ENCODE measurements at places on chromosomes 16 and 17. TPM values are rescaled to one million over a fixed set of nuclear protein-coding genes. Genes with fewer than 3 reads are reported as not detected.
A peak's percentile ranks its signal among the peaks of the same experiment; 100 is the strongest.

- H3K27ac ChIP-seq: no peak overlapping the region
- no peaks in the 10 kb centered on the region for H3K27me3 ChIP-seq
- DNase-seq: no peak
These were observed 18.3 kb downstream of the TEKT3 start for GRCh38 chr17:15323131-15323530.

DNA sequence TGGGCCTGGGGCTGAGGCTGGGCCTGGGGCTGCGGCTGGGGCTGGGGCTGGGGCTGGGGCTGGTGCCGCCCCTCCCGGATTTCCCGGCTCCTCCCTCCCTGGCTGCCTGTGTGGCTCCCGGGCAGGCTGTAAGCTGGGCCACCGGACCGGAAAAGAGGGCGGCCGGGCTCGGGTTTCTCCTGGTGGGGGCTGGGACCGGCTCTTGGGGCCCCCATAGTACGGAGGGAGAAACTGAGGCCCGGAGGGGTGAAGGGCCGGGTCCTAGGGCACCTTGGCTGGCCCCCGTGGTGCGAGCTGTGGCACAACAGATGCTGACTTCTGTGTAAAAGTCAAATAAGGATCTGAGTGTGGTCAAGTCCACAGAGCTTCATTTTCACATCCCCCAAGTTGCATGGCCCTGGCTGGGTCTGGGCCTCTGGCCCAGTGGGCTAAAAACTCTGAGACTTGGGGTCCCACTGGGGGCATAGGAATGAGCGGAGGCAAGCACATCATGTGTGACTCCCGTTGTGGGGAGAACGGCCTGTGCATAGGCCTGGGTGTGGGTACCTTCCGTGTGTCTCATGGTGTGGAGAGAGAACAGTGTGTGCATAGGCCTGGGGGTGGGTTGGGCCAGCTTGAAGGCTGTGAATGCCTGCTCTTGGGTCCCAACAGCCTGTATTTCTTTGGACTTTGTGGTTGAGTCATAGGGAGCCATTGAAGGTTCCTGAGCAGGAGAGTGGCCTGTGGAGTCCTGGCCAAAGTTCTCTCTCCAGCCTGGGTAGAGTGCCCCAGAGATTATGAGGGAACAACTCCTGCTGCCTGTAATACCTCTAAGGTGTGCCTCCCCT is 123.9 kb upstream of the CIBAR2 start:
- H3K4me3 ChIP-seq: peak overlapping the region; percentile 47
- DNase-seq: peak; percentile 79

- H3K36me3 ChIP-seq: no peaks in the 10 kb centered on the region
- no peak overlapping the region for H3K4me3 ChIP-seq
- H3K27me3 ChIP-seq: no peaks in the 10 kb centered on the region
- H3K27ac ChIP-seq: no peak overlapping the region
- peaks cover 3% of the 10 kb centered on the region for H3K4me1 ChIP-seq
- peak; percentile 82 for DNase-seq
These were observed 45.8 kb upstream of the PVALEF start for GRCh38 chr17:81119223-81120148.

DNA sequence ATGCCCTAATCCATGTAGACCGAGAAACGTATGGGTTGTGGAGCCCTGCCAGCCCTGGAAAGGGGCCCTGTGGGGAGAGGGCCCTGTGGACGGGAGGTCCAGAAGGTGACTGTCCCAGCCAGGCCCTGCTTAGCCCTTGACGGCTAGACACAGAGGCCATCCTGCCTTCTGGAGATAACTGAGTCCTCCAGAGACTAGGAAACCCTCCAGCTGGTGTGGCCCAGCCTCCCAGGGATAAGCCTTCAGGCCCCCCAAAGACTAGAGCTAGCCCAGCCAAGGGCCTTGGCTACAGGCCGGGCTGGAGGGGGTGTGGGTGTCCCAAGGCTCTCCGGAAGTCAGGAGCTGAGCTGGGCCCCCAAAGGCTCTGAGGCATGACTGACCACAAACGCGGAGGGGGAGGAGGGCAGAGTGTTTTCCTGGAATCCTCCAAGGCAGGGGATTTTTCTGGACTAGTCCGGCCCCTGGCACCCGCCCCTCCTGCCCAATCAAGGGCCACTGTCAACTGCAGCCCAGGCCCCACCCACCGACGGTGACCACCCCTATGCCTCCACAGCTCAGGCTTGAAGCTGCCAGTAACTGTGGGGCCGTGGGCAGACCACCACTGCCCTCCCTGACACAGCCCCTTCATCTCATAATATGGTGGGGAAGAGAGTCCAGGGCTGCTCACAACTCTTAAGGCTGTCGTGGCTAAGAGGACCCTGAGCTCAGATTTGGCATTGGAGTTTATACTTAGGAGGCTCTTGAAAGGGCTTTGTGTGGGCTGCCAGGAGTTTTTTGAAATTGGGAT is 885 bp upstream of the VASN start:
- peak; percentile 96 for DNase-seq
- H3K27me3 ChIP-seq: no peaks in the 10 kb centered on the region
- H3K27ac ChIP-seq: peak overlapping the region; percentile 76
- no peaks in the 10 kb centered on the region for H3K36me3 ChIP-seq
- H3K4me3 ChIP-seq: no peak overlapping the region

Gene CCDC78
- 0.40 TPM for total RNA-seq

Gene MT4
- not detected for total RNA-seq

GRCh38 chr16:3057181-3058138 is 8.0 kb upstream of the IL32 start:
- no peaks in the 10 kb centered on the region for H3K27me3 ChIP-seq
- H3K27ac ChIP-seq: no peak overlapping the region
- no peaks in the 10 kb centered on the region for H3K36me3 ChIP-seq
- DNase-seq: no peak
- H3K4me3 ChIP-seq: no peak overlapping the region
- H3K4me1 ChIP-seq: peaks cover 8% of the 10 kb centered on the region

DNA sequence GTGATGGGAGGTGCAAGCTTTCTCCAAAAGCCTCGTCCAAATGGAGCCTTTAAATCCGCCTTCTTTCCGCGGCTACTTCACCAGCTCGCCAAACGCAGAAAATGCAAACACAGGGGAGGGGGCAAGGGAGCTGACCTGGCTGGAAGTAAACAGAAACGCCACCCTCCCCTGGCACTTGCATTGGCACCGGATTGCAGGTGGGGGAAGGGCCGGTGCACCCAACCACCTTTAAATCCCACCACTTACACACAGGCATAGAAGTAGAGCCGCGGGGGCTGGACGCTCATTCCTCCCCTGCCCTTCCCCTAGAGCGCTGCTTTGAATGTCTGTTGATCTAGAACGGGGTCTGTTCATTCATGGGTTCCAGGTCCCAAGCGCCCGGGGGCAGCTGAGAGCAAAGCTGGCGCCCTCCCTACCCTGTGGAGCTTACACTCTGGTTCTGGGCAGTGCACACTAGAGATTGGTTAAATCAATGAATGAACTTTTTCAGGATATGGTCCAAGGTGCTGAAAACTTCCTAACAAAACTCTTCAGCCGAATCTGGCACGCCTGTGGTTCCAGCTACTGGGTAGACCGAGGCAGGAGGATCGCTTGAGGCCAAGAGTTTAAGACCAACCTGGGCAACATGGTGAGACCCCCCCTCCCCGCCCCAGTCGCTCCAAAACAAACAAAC is 920 bp upstream of the ZCCHC14 start:
- H3K4me3 ChIP-seq: peak overlapping the region; percentile 44
- H3K27me3 ChIP-seq: no peaks in the 10 kb centered on the region
- H3K36me3 ChIP-seq: no peaks in the 10 kb centered on the region

GRCh38 chr17:44689477-44690217 is at the start of gene CCDC43:
Gene CCDC43, minus strand, starts transcription at chr17:44689776. Its CDS starts 23 bp downstream, at chr17:44689753.
- DNase-seq: peak; percentile 84
- H3K36me3 ChIP-seq: no peaks in the 10 kb centered on the region
- H3K27ac ChIP-seq: peak within 1 kb of the TSS; percentile 80
- peaks cover 6% of the 10 kb centered on the region for H3K4me1 ChIP-seq
- no peaks in the 10 kb centered on the region for H3K27me3 ChIP-seq

Gene SYNRG
- total RNA-seq: 31.6 TPM

DNA sequence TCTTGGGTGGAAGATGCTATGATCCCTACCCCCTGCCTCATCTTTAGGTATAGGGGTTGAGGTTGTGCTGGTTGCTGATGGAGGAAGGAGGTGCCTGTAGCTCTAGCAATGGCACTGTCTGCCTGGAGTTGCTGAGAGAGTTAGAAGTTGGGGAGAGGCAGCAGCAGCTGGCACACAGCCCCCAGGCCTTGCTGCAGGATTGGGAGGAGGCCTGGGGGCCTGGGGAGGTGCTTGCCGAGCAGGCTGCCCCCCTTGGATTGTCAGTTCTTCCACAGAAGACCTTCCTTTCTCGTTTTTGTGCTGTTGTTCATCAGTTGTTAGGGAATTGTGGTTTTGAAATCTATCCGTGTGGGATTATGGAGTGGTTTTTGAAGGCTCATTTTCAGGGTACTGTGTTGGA is 52.9 kb downstream of the SEC14L1 start:
- no peak overlapping the region for H3K4me3 ChIP-seq
- no peaks in the 10 kb centered on the region for H3K27me3 ChIP-seq
- no peak overlapping the region for H3K27ac ChIP-seq
- H3K36me3 ChIP-seq: no peaks in the 10 kb centered on the region

Gene ALOX12B
- total RNA-seq: not detected

Gene HEATR9
- not detected for total RNA-seq

- no peaks in the 10 kb centered on the region for H3K4me1 ChIP-seq
- H3K4me3 ChIP-seq: no peak overlapping the region
- DNase-seq: no peak
- no peak overlapping the region for H3K27ac ChIP-seq
These were observed 10.3 kb upstream of the MED13 start for GRCh38 chr17:62075308-62075815.

DNA sequence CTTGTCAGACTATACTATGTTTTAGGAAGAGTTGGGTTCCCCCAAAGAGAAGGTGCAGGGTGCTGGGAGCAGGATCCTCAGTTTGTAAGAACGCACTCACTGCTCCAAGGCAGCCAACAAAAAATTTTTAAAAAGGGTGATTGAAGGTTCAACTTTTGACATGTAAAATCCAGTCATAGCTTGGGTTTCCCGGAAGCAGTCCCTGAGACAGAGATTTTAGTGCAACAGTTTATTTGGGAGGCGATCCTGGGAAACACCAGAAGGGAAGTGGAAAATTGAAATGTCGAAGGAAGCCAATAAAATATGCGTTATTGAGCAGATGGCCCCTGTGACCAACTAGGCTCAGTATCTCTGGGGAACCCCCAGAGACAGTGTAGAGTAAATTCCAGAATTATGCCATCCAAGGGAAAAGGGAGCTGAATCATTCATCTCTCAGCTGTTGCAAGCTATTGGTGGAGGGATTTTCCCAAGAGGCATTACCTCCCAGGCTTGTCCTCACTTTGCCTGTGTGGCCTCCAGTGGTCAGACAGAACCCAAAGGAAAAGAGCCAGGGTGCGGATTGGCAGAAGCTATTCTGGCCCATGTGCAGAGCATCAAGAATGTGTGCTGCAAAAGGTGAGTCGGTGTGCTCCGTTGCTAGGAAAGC is 72.9 kb downstream of the HS3ST3B1 start:
- no peaks in the 10 kb centered on the region for H3K27me3 ChIP-seq
- no peak for DNase-seq
- H3K4me1 ChIP-seq: peaks cover 3% of the 10 kb centered on the region
- no peak overlapping the region for H3K4me3 ChIP-seq

DNA sequence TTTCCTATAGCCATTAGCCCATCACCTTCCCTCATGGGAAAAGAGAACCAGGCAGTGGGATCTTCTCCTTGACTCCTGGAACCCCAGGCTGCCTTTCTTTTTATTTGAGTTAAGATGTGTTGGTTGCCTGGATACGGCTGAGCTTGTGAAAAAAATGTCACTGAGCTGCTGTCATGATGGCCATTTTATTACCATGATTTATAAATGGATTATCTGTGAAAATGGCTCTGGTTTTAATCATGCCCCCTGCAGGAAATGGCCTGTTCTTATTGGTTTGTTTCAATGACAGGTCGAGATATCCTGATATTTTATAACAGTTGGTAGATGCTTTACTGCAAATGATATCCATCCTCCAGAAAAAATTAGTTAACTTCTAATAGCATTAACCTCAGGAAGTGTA is 640.4 kb downstream of the CDH11 start:
- no peaks in the 10 kb centered on the region for H3K36me3 ChIP-seq
- H3K4me1 ChIP-seq: peaks cover 11% of the 10 kb centered on the region
- no peaks in the 10 kb centered on the region for H3K27me3 ChIP-seq
- DNase-seq: no peak
- no peak overlapping the region for H3K27ac ChIP-seq

DNA sequence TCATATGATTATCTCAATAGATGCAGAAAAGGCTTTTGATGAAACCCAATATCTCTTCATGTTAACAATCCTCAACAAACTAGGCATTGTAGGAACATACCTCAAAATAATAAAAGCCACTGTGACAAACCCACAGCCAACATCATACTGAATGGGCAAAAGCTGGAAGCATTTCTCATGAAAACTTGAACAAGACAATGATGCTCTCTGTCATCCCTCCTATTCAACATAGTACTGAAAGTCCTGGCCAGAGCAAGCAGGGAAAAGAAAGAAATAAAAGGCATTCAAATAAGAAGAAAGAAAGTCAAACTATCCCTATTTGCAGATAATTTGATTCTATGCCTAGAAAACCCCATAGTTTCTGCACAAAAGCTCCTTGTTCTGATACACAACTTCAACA is 999.2 kb upstream of the GOT2 start:
- H3K36me3 ChIP-seq: no peaks in the 10 kb centered on the region
- H3K4me1 ChIP-seq: no peaks in the 10 kb centered on the region
- no peak for DNase-seq
- no peaks in the 10 kb centered on the region for H3K27me3 ChIP-seq

Gene AATK
- 0.96 TPM for total RNA-seq

GRCh38 chr16:740764-741505 is at the start of gene CIAO3:
Gene CIAO3, minus strand, starts transcription at chr16:740997. Its CDS starts 12 bp downstream, at chr16:740985.
- no peaks in the 10 kb centered on the region for H3K27me3 ChIP-seq
- H3K36me3 ChIP-seq: no peaks in the 10 kb centered on the region
- peak within 1 kb of the TSS; percentile 76 for H3K4me3 ChIP-seq
- H3K27ac ChIP-seq: no peak within 1 kb of the TSS

Gene CCL17
- total RNA-seq: not detected

Gene NEK8
- 3.4 TPM for total RNA-seq

Gene ESRP2
- total RNA-seq: 0.73 TPM

Gene SPN
- 1.5 TPM for total RNA-seq

GRCh38 chr16:66905633-66906539 is 12.8 kb downstream of the CDH16 start:
- H3K36me3 ChIP-seq: no peaks in the 10 kb centered on the region
- peaks cover 27% of the 10 kb centered on the region for H3K4me1 ChIP-seq
- DNase-seq: no peak
- no peak overlapping the region for H3K4me3 ChIP-seq
- H3K27ac ChIP-seq: peak overlapping the region; percentile 16

Gene KRTAP1-5
- total RNA-seq: not detected

- no peaks in the 10 kb centered on the region for H3K27me3 ChIP-seq
- DNase-seq: no peak
- no peak overlapping the region for H3K27ac ChIP-seq
- no peak overlapping the region for H3K4me3 ChIP-seq
- H3K4me1 ChIP-seq: no peaks in the 10 kb centered on the region
These were observed 236.3 kb downstream of the KCNJ2 start for GRCh38 chr17:70405492-70406220.

Gene MMP2
- total RNA-seq: 102 TPM

GRCh38 chr16:49564496-49565229 is 191.1 kb downstream of the C16orf78 start:
- H3K4me1 ChIP-seq: peaks cover 16% of the 10 kb centered on the region
- DNase-seq: no peak
- H3K27me3 ChIP-seq: no peaks in the 10 kb centered on the region
- H3K27ac ChIP-seq: peak overlapping the region; percentile 17
- no peaks in the 10 kb centered on the region for H3K36me3 ChIP-seq

Gene RCVRN
- 0.82 TPM for total RNA-seq

All from ovary (tissue), 10 donors.